ENCODE measurements at places on chromosomes 2 and 18.

GRCh38 chr18:56157541-56157940, 480.9 kb downstream of the TXNL1 start:
- no peak for DNase-seq

GRCh38 chr18:38688416-38688815, 1122.8 kb upstream of the CELF4 start:
- DNase-seq = no peak

DNA sequence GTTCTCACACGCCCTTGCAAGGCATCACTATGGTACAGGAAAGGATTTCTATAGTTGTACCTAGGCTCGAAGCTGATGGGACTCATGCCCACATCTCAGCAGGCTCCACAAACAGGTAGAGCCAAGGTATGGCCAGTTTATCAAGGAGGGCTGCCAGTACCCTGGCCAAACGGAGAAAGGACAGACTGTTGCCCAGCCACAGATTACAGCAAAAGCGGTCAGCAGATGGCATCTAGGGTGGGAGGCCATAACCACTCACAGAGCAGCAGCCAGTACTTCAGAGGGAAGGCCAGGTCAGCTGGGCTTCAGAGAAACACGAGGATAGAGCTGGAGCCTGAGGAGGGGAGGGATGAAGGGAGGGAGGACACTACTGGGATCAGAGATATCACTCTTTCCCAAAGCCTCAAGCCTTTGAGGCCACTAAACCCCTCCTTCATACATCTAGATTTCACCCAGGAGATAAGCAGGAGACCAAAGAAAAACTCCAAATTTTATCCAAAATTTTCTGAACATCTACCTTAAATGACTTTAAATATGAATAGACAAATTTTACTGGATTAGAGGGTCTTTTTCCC, 904.2 kb upstream of the NXPH2 start:
- DNase-seq = no peak

DNA sequence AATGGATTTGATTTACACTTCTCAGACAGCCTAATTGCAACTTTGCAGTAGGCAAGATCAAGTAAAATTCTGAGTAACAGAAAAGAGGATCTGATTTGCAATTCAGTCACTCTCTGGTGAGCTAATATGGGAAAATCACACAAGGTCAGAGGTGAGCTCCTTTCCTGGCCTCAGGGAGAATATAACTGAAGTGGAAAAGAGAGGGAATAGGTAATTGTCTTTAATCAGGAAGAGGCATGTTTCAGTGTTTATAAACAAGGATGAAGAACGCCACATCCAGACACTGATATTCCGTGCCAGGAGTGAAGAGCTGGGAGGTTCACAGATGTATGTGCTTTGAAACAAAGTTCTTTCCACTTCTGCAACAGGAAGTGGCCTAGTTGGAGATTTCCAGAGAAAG, 127.1 kb downstream of the ETAA1 start:
- no peak for DNase-seq

GRCh38 chr2:106140913-106141312, 53.2 kb downstream of the UXS1 start:
- no peak for DNase-seq

GRCh38 chr18:24534737-24535136, 74.3 kb downstream of the HRH4 start:
- DNase-seq = no peak

GRCh38 chr18:47062471-47062870, 27.1 kb upstream of the ELOA2 start:
- no peak for DNase-seq

DNA sequence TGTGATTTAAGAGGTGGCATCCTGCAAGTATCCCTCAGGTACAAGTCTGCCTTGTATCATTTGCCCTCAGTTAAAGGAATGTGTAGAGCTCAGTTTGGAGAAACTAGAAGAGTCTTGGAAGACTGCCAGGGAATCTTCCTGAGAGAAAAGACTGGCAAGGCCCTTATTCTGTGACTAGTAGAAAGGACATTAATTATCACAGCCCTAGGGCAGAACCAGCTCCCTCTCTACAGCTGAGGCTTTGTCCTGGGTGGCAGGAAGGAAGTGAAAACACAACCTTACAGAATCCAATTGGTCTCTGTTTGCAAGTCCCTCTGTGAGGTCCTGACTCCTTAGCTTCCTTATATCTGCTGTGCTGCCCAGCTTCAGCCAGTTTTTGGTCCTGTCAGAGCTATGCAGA, 385.9 kb upstream of the CYRIA start:
- DNase-seq = no peak

DNA sequence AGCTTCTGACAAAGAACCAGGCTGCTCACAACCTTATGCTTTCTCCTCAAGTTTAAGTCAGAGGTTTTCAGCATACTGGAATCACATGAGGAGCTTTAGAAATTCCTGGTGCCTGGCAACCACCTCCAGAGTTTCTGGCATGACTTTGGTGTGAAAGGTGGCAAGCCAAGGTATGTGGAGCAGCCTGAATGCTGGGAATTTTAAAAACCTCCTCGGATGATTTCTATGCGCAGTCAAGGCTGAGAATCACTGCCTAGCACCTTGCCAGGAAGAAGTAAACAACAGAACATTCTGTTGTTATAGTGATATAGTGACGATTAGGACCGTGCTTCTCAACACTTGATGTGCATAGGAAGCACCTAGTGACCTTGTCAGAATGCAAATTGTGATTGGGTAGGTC, 11.7 kb downstream of the CCBE1 start:
- no peak for DNase-seq

DNA sequence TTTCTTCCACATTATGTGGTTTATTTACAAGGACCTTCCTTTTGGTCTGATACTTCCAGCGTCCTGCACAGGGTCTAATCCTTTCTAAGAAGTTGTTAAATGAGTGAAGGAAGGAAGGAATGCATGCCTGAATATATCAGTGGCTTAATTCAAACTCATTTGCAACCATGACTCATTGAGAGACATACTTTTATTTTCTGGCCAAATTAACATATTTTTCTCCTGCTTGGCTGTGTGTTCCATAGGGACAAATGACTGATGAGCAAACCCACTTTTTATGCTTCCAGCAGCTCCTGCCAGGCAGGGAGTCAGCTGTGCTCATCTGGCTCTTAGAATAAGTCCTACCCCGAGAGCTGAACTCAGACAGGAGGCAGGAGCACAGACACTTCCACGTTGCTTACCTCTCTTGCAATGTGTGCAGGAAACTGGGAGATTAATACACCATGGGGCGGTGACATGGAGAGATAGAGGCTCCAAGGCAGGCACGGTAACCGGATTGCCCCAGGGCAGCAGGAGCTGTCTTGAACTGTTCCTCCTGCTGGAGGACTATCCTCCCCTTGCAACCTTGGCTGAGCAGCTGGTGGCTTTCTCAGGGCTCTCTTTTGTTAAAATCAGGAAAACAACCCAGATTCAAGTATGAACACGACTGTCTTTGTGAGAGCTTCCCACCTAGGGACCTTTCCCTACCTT, 667.5 kb upstream of the HS6ST1 start:
- DNase-seq = no peak

DNA sequence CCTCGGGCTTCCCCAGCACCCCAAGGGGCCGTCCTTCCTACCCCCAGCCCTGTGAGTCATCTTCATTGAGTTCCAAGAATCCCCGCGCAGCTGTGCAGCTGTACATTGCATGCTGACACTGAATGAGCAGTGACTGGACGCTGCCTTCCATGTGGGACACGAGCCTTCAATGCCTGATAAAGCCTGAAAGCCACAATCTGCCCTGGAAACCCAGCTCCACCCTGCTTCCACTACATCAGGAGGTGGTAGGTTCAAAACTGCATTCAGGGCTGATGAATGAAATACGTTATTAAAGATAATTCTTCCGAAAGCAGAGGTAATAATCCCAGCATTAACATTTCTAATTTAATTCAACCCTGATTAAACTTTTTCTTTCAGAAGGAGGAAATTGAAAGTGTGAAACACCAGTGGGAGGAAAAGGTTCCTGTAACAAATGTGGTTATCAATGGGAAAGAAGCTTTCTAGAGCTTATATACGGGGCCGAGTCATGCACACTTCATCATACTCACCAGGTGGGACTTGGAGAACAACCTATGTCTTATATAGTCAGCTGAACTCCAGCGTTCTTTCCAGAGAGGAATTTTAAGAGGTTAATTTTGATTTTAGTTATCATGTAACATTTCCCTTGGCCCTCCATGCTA, 360.1 kb downstream of the LPIN1 start:
- peak; percentile 61 for DNase-seq

GRCh38 chr2:181814057-181814491, 77.5 kb upstream of the ITPRID2 start:
- DNase-seq = no peak

GRCh38 chr2:167955264-167955906, 292.0 kb downstream of the STK39 start:
- DNase-seq = no peak

DNA sequence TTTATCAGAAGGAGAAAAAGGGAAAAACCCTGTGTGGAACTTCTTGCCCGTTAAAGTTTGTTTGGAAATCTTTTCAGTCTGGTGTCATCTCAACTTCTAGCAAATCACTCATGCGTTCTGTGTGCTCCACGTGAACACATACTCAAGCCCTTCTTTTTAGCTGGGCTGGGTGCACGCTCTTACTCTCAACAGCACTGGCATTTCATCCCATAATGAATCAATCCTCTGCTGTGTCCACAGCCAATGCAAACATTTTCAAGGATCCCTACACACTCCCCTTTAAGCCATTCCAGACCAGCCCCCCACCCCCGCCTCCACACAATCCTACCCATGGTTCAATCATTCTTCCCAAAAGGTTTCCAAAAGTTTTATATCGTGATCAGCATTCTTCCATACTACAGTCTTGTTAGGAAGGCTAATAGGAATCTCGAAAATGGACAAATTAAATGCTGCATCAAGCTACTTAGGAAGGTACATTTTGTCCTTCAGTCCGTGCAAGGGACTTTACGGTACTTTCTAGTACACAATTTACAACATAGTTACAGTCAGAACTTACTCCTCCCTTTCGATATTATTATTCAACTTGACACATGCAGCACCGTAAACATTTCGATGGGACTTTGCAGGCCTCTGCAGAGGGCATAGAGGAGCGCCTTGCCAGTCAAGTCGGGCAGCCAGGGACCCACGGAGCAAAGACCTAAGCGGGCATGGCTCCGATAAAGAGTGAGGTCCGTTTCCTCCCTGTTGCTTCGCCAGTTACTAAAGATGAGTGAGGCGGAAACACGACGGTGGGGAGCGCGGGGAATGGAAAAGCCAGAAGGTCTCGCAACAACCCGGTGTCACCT, 1.4 kb downstream of the PTGR3 start:
- DNase-seq = no peak

GRCh38 chr2:101064868-101065549, 62.9 kb downstream of the RPL31 start:
- DNase-seq = no peak

DNA sequence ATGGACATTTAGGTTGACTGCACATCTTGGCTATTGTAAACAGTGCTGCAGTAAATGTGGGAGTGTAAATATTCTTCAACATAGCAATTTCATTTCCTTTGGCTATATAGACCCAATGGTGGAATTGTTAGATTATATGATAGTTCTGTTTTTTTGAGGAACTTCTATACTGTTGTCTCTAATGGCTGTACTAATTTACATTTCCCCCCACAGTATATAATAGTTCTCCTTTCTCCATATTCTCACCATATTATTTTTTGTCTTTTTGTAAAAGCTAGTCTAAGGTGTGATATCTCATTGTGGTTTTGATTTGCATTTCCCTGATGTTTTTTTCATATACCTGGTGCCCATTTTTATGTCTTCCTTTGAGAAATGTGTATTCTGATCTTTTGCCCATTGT, 13.0 kb downstream of the EIF5B start:
- DNase-seq = no peak

DNA sequence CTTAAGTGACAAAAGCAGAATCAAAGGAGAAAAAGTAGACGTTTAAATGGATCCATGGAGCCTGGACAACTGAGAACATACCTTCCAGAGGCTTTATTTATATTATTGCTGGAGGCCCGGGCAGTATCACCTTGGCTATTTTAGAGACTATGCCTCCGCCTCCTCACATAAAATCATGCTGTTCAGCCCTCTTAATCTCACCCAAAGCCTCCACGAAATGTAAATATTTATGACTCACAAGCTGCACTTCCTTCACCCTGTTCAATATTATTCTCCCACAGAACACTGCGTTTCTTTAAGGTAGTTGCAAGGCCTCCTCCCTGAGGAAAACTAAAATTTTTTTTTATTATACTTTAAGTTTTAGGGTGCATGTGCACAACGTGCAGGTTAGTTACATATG, 478.6 kb upstream of the ACVR2A start:
- DNase-seq = no peak

DNA sequence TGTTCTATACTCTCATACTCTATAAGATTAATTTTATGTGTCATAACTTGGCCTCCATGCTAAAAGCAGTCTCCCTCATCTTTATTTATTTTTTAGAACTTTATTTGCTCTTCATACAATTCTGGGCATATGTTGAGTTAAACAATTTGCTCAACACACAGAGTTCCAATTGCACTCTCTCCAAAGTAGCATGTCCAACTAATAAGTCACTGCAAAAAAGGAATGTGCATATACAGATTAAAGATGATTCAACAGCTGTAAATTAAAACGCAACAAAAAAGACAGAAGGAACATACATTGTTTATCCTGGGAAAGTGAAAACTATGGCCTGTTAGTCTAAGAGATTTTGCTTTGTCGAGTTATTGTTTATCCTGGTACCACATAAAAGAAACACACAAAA, 277.7 kb upstream of the ACVR2A start:
- no peak for DNase-seq

- no peak for DNase-seq
Measured at GRCh38 chr2:150784389-150784788, 296.9 kb upstream of the RND3 start.

- no peak for DNase-seq
Measured at GRCh38 chr2:75596784-75597183, 36.0 kb upstream of the EVA1A start.

- peak; percentile 15 for DNase-seq
Measured at GRCh38 chr18:79587226-79587741, 92.3 kb upstream of the CTDP1 start.

- no peak for DNase-seq
Measured at GRCh38 chr2:77629539-77629938, 107.4 kb upstream of the LRRTM4 start.

DNA sequence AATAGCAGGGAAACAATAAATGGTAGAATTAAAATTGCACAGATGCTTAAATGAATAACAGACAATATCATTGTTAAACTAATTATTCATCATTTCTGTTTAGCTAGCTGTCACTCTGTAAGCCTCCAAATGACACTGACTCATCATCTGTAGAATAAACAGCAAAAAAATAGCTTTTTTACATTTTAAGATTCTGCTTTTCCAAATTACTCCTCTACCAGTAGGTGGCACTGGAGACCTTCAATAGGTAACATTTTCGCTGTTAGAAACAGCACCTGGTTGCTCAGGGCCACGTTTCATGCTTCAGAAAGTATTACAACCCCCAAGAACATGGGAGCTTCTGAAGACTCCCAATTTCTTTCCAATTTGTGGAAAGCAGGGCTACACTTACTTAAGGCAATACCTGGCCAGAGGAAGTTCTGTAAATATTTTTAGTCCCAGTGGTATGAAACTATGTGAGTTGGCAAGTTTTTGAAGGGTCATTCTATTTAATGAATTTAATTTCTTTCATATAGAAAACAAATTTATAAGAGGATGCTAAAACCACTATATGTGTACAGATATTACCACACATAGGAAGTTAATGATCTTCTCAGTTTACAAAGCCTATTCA, 45.4 kb downstream of the TTN start:
- no peak for DNase-seq
